ENCODE measurements at places on chromosomes 6 and 20. TPM values are rescaled to one million over a fixed set of nuclear protein-coding genes. Genes with fewer than 3 reads are reported as not detected.
A peak's percentile ranks its signal among the peaks of the same experiment; 100 is the strongest.

DNA sequence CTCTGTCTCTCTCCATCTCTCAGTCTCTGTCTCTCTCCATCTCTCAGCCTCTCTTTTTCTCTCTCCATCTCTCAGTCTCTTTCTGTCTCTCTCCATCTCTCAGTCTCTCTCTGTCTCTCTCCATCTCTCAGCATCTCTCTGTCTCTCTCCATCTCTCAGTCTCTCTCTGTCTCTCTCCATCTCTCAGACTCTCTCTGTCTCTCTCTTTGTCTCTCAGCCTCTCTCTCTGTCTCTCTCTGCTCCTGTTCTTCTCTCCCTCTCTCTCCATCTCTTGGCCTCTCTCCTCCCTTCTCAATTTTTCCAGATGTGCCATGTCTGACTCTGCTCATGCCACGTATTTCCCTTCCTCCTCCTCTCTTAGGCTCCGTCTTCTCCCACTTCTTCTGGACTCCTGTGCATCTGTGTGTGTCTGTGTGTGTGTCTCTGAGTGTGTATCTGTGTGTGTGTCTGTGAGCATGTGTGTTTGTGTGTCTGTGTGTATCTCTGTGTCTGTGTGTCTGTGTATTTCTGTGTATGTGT lies 72.7 kb downstream of the SRC start:
- no peak for DNase-seq

Gene RRP36
- total RNA-seq = 133 TPM

Gene NOX3
- not detected for total RNA-seq

GRCh38 chr20:44083220-44083933 lies 103.6 kb downstream of the JPH2 start:
- peak; percentile 97 for DNase-seq

GRCh38 chr6:85157311-85157710 lies 292.6 kb upstream of the NT5E start:
- no peak for DNase-seq

DNA sequence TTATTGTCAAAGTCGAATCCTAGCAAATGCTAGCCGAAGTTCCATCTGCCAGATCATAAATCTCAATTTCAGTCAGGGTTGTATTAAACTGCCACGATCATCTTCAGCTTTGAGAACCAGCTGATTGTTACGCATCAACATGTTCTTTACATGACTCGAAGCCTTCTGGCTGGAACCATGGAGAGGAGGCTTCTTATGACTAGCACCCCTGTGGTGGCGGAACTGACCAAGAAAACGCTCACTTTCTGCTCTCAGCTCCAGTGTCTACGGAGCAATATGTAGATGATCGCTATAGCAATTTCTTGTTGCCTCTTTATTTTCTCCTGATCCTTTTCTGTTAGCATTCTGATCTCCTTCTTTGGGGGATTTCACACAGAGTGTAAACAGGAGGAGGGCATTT lies 479.4 kb upstream of the SLC35B3 start:
- no peak for DNase-seq

GRCh38 chr20:63538204-63539091 lies 1.3 kb upstream of the PTK6 start:
- DNase-seq = peak; percentile 98

DNA sequence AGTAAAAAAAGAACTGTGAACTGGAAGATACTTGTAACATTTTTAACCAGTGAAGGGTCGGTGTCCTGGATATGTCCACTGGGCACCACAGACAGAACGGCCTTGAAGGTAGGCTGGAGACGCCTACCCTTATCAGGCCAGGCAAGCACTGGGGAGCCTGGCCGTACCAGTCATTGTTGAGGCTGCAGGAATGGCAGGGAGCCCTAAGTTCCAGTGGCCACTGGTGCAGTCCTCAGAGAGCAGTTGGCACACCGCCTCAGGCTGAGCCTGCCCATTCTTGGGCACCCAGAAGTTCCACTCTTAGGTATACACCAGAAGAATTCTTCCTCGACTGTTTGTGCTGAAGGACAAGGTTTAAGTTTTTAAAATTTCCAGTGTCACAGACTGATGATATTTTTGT lies 20.5 kb downstream of the DNAJC5 start:
- DNase-seq = no peak

GRCh38 chr6:145893586-145893985 lies 70.6 kb downstream of the SHPRH start:
- DNase-seq = no peak

- peak; percentile 13 for DNase-seq
Measured at GRCh38 chr6:134774201-134774638, 175.7 kb downstream of the ALDH8A1 start.

DNA sequence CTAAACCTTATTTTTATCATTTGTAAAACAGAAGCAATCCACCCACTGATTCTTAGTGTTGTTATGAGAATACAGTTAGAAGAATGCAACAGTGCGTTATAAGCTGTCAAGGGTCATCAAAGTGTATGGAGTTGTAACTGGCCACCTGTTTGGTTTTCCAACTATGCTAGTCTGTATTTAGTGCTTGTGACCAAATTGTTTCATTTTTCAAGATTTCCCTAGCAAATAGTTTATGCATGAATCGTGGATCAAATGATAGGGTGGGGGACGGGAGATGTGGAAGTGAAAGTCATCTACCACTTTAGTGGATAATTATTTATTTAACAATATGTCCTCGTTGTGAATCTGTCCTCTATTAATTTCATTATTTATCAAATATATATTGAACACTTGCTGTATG lies 175.4 kb upstream of the HDDC2 start:
- no peak for DNase-seq

Gene ANKRD66
- not detected for total RNA-seq

Gene MATN4
- total RNA-seq = not detected

Measured in PC-3 (cell line).